ENCODE measurements at places on chromosomes 5 and 9.

- DNase-seq, result no peak
These were observed 233.7 kb upstream of the MSX2 start for GRCh38 chr5:174490728-174491127.

DNA sequence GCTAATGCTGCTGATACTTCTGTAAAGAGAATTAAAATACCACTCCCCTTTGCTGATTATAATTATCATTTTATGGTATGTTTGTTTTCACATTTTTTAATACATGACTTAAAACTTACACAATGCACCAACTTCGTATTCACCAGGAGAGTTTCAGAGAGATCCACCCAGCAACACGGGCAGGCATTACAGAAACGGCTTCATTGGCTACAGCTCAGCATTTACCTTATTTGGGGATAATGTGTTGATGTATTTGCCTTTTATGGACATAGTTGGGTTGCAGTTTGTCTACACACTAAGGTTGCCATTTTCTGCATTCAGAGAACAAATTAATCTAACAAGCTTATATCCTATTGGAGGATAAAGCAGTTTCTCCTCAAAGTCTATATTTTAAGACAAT lies 423.6 kb downstream of the PRDM9 start:
- DNase-seq, result no peak

DNA sequence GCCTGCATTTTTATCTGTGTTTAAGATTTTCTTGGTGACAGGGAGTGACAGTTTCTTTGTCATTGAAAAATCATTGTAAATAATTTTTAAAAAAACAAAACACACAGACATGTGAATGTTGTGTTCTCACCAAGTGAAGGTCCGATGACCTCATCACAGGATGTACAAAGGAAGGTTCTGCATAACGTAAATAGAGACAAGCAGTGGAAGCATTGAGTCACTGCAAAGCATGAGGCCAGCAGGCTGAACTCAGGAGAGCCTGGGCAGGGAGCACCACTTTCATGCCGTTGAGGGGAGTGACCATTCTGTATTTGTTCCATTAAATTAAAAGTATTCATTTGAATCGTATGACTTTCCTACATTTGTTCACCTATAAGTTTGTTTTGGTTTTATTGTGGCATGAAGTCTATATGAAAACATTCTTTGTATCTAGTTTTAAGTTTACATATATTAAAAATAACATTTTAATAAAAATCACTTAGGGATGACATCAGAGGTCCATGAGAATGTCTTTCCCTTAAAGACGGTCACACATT lies 70.4 kb upstream of the TLE1 start:
- no peak for DNase-seq

DNA sequence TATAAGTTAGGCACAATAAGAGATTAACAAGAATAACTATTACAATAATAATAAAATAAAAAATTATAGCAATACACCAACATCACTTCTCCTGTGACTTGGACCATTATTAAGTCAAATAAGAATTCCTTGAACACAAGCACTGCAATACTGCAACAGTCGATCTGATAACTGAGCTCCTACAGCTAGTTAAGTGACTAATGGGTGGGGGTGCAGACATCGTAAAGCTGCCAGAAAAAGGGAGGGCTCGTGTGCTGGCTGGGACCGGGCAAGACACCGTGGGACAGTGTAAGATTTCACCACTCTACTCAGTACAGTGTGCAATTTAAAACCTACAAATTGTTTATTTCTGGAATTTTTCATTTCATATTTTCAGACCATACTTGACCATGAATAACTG lies 78.8 kb downstream of the SNX24 start:
- no peak for DNase-seq

GRCh38 chr5:11898-12297 lies 80.1 kb upstream of the PLEKHG4B start:
- no peak for DNase-seq
